ENCODE measurements at places on chromosomes 2 and 18.

DNA sequence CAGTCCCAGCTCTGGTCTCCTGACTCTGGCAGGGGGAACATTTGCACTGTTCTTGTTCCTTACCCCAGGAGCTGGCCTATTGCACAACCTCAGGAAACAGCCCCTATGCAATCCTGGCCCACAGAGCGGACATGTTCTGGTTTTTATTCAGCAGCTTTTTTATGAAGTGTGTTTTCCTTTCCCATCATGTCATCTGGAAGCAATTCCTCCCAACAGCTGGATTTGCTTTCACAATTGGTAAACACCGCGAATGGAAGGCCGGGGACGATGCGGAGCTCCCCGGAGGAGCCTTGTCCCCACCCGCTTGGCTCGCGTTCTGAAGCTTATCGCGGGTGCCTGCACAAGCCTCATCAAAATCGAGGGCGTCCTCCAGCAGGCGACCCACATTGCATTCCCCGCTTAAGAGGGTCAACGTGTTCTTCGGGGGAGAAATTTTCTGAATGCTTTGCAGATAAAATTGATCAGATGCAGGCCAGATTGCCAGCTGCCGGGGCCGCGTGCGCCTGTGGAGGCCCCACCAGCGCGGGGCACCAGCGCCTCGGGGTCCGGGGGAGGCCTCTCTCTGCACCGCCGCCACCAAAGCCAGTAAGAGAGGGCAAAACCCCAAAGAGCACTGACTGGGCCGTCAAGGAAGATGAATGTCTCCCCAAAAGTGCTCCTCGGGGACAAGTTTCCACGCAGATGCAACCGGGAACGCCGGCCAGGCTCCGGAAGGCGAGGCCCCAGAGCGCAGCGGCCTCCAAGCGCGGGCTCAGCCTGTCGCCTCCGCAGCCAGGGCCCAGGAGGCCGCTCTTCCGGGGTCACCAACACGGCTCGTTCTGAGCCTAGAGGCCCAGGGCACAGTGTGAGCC, 60.3 kb upstream of the SP3 start:
- DNase-seq, result no peak

DNA sequence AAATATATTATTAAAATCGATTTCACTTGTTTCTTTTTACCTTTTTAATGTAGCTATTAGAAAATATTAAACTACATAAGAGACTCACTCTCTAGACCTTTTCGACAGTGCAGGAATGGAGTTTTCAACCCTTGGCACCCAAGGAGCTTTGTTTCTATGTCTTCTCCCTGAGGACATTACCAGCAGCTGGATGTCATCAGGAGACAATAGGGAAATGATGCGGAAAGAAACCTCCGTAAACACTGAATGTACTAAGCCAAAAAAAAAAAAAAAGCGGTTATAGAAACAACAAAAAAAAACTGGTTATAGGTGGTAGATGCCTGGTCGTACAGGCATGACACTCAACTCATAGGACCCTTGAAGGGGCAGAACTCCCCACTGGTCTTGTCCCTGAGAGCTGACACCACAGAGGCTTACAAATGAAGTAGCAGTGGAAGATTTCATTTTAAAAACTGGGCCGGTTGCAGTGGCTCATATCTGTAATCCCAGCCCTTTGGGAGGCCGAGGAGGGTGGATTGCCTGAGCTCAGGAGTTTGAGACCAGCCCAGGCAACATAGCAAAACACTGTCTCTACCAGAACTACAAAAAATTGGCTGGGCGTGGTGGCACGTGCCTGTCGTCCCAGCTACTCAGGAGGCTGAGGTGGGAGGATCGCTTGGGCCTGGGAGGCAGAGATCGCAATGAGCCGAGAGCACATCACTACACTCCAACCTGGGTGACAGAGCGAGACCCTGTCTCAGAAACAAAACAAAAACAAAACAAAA, 23.8 kb downstream of the THAP4 start:
- no peak for DNase-seq

GRCh38 chr2:24375349-24376087, 15.2 kb upstream of the ITSN2 start:
- no peak for DNase-seq

- DNase-seq, result no peak
Measured at GRCh38 chr2:222575618-222576017, 80.3 kb downstream of the FARSB start.

- DNase-seq, result no peak
Measured at GRCh38 chr2:29054430-29054829, 19.9 kb downstream of the PCARE start.

DNA sequence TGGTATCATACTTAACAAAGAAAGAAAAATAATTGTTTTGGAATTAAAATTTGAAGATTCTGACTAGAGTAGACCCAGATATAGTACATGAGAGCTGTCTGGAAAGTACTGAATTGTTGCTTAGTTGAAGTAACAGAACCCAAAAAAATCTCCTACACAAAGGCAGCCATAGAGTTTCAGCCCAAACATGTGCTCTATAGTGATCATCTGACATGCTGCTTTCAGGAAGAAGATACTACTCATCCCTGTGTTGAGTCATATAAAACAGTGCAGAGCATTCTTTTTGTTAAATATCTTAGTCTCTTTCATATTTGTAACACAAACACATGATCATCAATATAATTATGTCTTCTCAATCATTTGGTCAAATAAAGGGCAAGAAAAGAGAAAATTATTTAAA, 84.8 kb upstream of the PTPRM start:
- no peak for DNase-seq

- DNase-seq, result no peak
Measured at GRCh38 chr2:48440103-48440390, 89.9 kb upstream of the STON1 start.

DNA sequence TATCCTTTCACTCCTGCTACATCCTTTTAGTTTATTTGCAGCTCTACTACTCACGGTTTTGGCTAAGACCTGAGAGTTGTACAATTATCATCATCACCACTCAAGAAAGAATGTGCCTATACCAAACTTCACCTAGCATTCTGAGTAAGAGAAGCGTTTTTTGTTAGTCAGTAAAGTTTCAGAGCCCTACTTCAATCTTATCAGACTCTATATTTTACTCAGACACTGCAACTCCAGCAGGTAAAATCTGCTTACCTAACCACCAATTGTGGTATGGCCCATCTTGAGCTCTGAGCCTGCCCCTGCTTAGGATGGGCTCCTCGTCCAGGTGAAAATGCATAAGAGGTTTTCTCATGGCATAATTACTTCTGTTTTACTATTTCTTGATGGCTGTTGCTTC, 37.1 kb downstream of the ICOS start:
- DNase-seq, result no peak

- DNase-seq, result no peak
Measured at GRCh38 chr2:151840216-151841046, 12.2 kb upstream of the ARL5A start.

DNA sequence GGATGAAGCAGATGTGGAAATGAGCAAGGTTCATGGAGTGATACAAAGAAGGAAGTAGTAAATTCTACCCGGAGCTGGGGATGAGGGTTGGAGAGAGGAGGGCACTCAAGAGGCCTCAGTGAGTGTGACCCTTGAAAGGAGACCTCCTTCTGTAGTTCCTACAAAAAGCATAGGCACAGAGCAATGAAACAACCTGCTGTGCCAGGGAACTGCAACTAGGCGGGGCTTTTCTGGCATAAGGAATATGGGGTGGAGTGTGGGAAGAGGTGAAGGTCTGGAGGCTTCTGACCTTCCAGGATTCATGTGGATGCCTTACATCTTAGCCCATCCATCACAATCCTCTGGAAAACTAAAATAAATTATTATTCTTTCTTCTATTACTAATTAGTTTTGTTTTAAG, 25.5 kb upstream of the PGAP1 start:
- DNase-seq, result no peak

GRCh38 chr2:190867212-190867611, 13.4 kb upstream of the GLS start:
- DNase-seq, result no peak

GRCh38 chr18:48952287-48953103, 1.7 kb upstream of the SMAD7 start:
- DNase-seq, result peak; percentile 51

DNA sequence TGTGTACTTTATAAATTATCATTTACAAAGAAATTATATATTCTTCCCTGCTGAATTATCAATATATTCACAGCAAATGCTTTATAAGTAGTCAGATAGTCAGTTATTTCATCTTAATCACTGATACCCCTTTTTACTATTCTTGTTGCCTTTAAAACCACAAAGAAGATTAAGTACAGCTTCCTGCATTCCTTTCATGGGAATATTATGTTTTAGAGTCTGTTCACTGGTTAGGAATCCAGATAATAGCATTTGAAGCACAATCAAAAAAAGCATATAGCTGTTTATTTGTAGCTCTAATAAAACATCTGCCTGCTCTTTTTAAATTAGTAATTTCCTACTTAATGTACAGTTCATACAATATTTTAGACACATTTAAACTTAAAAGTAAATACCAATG, 508.9 kb downstream of the FBXO15 start:
- no peak for DNase-seq

DNA sequence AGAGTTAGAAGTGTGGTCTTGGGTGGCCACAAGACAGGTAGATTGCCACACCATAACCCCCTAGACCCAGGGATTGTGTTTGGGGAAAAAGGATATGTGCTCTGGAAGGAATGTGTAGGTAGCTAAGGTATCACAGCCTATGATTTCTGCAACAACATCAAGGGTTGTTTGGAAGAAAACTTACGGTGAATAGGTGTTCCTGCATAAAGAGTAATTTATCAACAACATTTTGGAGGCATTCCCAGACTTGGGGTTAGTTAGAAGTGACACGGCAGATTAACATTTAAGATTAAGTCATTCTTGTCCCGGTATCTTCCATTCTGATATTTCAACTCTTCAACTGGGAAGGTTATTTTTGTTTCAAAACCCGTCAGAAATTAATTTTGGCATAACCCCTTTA, 65.5 kb downstream of the SPP2 start:
- DNase-seq, result no peak

- DNase-seq, result no peak
Measured at GRCh38 chr2:13035866-13036265, 319.1 kb downstream of the TRIB2 start.

Measured in NCI-H510A (cell line).